ENCODE measurements at places on chromosomes 16 and 17.

DNA sequence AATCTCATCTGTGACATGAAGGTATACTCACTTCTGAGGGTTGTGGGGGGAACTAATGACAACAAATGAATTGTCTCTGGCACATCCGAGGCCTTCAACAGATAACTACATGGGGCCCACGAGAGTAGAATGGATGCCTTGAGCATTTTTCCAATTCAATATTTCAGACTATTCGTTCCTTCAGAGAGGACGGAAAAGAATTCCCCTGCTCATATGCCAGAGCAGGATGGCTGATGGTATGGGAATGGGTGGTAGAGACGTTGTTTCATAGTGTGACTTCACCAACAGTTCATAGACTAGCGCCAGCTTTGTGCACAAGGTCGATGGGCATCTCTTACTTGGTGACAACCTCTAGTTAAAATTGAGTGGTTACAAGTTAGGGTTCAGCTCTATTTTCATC is 61.3 kb downstream of the HLF start:
- no peak for DNase-seq

DNA sequence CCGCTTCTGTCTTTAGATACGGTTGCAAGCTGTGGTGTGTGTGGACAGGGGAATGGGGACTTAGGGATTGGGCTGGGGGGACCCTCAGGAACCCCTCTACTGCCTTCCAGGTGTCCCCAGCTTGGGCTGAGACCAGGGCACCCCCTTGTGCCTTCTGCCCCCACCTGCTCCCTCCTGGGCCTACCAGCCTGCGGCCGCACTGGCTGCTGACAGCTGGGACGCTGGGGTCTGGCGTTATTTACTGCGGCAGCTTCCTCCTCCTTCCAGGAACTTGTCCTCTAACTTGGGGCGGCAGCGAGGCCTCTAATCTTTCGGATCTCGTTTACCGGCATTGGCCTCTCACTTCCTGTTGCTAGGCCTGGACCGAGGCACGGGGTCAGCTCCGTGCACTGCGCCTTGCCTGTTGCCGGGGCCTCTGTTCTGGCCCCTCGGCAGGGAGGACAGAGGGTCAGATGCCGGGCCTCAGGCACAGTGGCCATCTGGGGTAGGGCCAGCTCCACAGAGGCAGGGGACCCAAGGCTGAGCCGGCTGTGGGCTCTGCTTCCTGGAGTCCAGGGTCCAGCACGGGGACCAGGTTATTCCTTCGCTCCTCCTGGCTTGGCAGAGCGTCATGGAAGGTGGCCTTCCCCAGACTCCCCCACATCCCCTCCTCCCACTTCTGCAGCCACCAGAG is 31.8 kb downstream of the TMEM235 start:
- no peak for DNase-seq

GRCh38 chr16:85820604-85821372 is 21.3 kb downstream of the COX4I1 start:
- DNase-seq, result no peak

- no peak for DNase-seq
These were observed 12.5 kb downstream of the ERN2 start for GRCh38 chr16:23700509-23700908.

DNA sequence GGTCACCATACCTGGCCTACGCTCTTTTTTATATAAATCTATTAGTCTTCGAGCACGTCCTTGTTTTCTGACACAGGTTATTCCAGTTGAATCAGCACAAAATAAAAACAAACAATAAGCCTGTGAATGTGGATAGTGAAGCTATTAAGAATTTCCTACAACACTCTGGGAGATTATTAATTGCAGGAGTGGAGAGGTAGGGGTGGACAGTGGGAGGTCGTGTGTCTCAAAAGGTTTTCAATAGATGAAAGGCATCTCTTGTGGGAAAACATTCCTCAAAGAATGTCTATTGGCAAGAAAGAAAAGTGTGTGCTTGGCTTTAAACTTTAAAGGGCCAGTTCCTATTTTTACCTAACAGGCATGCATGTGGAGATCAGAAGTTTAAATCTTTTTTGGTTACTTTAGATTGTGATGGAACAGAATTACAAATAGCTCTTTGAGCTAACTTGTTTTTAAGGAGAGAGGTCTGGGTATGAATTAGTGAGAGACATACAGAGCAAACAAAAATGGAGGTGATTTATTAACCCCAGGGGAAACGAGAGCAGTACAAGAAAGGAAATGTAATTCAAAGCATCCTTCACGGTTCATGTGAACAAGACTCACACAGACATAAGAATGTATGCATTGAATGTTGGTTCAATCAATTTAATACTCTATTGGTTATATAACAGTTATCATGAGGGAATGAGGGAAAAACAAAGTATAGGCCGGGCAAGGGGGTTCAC is 9.0 kb downstream of the SMYD4 start:
- no peak for DNase-seq

DNA sequence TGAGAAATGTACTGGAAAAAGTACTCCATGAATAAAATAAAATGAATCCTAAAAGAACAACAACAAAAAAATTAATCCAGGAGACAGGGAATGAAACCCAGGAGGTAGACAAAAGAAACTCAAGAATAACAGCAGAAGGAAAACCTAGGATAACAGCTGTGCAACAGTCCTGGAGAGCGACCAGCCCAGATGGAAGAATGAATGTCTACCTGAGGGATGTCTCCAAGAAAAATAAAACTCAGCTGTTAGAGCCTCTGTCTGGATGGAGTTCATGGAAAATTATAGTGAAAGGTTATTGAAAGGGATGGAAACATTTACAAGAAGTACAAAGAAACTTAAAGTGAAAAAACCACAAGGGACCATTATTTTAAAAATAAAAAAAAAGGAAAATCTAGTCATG is 135.8 kb upstream of the CA10 start:
- DNase-seq, result no peak

- DNase-seq, result no peak
These were observed 591 bp upstream of the TNFSF13 start for GRCh38 chr17:7557775-7558543.

GRCh38 chr16:56833243-56833970 is 31.6 kb upstream of the SLC12A3 start:
- DNase-seq, result peak; percentile 60

- DNase-seq, result no peak
These were observed 18.1 kb upstream of the GHDC start for GRCh38 chr17:42212382-42212781.

DNA sequence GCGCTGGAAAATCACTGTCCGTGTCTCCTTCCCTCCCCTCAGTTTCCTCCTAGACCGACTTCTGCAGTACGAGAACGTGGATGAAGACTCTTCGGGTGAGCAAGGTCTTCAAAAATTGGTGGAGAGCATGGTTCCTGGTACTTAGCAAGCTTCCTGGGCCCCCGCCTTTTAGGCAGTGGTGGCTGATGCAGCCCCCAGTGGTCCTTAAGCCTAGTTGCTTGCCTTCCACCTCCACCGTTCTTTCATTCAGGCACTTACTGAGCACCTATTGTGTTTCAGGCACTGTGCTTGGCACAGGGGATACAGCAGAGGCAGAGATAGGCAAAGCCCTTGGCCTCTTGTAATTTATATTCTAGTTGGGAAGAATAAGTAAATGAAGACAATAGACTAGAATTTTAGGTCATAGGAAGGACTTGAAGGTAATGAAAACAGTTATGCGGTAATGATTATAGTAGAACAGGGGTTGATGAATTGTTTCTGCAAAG is 767 bp downstream of the INO80E start:
- no peak for DNase-seq

DNA sequence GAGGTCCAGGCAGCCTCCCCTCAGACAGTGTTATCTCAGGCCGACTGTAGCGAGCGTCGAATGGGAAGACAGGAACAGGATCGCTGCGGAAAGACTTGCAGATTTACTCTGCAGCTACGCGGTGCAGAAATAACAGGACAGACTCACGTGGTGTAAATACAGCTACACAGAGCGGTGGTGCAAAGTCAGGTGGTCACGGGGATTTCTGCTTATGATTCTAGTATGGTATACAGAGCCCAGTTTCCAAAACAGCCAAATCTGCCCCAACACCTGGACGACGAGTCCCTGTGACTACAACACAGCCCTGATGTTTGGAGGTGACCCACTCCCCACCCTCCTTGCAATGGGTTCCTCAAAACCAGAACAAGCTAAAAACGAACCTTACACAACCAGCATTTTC is 40.6 kb upstream of the ABR start:
- no peak for DNase-seq

DNA sequence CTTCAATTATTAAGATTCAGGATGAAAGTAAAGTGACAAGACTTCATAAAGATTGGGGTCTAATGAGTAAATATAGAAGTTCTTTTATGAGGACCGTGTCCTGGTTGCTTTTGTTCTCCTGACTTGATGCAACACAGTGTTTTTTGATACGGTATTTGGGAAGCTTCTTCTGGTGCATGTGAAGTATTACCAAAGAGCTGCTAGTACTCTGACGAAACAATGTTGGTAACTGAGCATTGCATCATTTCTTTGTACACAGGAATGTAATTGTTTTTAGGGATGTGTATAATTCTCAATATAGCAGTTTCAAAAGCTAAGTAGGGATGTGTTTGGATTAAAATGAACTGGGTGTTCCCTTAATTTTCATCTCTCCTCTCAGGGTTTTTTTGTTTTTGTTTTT is 15.9 kb downstream of the KPNB1 start:
- DNase-seq, result no peak

DNA sequence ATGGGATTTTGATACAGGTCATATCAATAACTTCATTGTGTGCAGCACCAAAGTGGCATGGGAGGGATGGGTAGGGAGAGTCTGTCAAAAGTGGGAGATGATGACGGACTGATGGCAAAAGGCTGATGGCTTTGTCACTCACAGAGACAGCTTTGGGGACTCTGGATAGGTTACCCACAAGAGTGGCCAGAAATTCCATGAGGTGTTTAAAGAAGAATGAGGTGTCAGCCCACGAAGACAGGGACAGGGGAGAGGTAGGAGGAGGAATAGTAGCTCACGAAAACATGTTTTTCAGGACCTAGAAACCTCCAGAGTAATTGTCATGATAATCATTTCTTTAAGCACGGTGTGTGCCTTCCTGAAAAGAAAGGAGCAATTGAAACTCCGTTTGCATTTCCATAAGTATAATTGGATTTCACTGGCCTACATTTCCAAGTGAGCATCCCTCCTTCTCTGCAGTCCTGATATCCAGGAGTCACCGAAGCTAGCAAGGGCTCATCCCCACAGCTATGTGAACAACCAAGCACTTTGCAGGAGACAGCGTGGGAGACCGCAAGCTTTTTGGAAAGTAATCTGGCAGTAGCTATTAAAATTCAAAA is 60.0 kb downstream of the HSD17B2 start:
- no peak for DNase-seq

- DNase-seq, result no peak
These were observed 8.5 kb upstream of the LPO start for GRCh38 chr17:58229881-58230280.

- DNase-seq, result no peak
These were observed 416 bp downstream of the RNF43 start for GRCh38 chr17:58416937-58417299.

DNA sequence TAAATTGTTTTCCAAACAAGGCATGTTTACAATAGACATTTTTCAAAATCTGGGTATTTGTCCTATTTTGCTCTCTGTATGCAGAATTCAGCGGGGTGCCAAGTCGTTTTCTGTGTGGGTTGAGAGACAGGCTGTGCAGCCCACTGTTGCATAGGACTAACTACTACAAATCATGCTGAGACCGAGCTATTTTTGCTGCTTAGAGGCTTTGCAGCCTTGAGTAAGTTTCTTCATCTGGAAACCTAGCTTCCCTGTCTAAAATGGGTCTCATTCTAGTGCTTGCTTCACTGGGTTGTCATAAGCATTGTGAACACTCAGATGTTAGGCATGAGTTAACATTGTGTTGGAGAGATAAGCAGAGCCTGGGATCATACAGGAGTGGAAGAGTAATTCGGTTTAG is 1.3 kb downstream of the PRPSAP2 start:
- DNase-seq, result no peak

GRCh38 chr17:66087073-66087472 is 104.9 kb downstream of the CEP112 start:
- DNase-seq, result no peak

- DNase-seq, result no peak
These were observed 1.9 kb downstream of the NDUFAB1 start for GRCh38 chr16:23594186-23594585.

GRCh38 chr16:1775846-1776671 is 3.1 kb upstream of the MRPS34 start:
- DNase-seq, result no peak

Measured in T-helper 2 cell (primary cell).